ENCODE measurements at places on chromosomes 11 and 22.
A peak's percentile ranks its signal among the peaks of the same experiment; 100 is the strongest.

- peak; percentile 91 for DNase-seq
Observed at GRCh38 chr22:36486619-36487384, 5.4 kb upstream of the TXN2 start.

- no peak for DNase-seq
Observed at GRCh38 chr22:31286360-31287255, 5.7 kb downstream of the PIK3IP1 start.

GRCh38 chr11:65445101-65445603 lies 22.6 kb downstream of the NEAT1 start:
- peak; percentile 56 for DNase-seq

DNA sequence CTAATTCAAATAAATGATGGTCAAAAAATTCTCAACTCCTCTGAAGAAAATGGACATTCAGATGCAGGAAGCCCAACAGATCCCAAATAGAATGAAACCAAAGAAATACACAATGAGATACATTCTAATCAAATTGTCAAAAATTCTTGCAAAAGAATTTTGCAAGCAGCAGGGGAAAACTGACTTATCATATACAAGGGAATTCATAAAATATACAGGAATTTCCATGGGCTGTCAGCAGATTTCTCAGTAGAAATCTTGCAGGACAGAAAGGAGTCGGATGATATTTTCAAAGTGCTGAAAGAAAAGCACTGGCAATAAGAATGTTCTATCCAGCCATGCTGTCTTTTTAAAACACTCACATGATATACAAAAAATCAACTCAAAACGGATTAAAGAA lies 194.6 kb upstream of the ZC3H12C start:
- no peak for DNase-seq

DNA sequence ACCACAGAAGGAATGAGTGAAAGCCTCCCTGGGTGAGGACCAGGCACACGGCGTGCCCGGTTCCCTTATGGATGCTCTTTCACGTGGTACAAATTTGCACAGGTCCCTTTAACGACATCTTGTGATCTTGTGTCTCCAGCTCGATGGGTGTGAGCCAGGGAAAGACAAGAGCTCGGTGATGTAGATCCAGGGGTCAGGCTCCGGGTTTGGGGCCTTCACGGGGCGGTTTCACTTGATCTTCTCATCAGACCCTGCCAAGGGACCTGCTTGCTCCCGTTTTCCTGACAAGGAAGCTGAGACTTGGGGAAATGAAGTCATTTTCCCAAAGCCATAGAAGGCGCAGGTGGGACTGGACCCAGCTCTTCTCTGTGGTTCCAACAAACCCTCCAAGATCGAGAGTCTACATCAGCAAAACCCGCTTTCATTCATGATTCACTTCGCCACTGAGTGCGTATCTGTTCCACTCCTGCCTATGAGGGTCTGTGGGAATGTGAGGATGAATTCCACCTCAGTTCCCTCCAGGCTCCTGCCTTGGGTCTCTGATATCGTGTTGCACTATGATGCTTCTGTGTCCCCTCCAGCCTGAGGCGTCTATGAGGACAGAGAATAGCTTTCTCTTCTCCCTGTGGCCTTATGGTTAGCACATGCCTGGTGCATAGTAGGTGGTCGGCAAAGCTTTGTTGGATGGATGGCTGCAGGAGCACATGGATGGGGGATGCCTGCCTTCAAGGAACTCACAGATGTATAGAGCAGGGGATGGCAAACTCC lies 45.0 kb upstream of the ANO1 start:
- peak; percentile 20 for DNase-seq

DNA sequence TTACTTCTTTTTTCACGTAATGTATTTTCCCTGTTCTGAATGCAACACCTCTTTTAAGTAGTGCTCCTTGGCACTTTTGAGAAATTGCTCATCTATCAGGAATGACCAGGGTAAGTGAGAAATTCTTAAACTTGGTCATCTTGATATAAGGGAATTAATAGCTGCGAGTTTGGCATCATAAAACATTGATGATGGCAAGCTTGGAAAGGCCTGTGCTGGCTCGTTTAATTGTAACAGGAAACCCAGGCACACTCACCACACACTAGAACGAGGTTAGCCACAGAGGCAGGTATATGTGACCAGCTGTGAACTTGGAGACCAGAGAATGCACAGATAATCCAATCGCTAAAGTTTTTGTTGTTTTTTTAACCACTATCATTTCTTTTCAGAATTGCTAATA lies 24.3 kb downstream of the FAM118A start:
- no peak for DNase-seq

DNA sequence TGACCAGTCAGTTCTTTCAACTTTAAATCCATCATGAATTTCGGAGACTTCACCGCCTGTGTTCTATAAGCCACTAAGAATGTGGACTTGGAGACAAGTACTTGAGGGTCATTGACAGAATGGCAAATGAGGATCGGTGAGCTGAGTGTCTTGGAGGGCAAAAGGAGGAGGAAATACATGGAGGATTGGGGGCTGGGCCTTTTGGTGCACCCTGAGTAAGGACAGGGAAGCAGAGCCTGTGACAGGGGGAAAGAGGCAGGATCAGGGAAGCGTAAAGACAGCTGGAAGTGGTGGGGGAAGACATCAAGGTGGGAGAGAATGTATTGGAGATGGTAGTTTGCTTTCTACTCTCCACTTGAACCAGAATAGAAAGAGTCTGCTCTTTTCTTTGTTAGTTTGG lies 70.4 kb upstream of the MTMR2 start:
- no peak for DNase-seq

GRCh38 chr11:131687291-131688047 lies 317.1 kb downstream of the NTM start:
- peak; percentile 43 for DNase-seq

GRCh38 chr22:36267896-36268485 lies 15.1 kb downstream of the APOL1 start:
- no peak for DNase-seq

GRCh38 chr11:73652046-73652730 lies 5.8 kb downstream of the PLEKHB1 start:
- DNase-seq, result no peak

DNA sequence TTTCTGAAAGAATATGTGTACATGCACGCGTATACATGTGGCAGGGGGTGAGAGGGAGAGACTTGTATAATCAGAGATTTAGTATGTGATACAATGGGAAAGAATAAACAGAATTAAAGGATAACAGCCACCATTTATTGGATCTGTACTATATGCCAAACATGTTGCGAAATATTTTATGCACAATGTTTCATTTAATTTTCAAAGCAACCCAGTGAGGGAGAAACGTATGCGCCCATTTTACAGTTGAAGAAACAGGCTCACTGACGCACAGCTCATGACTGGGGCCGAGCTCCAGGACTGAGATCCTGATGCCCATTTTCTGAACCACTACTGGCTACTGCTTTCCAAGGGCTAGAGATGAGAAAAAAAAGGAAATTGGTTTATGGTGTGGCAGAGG lies 3.3 kb upstream of the OAF start:
- DNase-seq, result no peak

- no peak for DNase-seq
Observed at GRCh38 chr11:72736452-72737069, 15.6 kb downstream of the ARAP1 start.
